Mucosa of gallbladder (tissue), 1 donor: ENCODE measurements at places on chromosomes 5 and 9.

- no peak for DNase-seq
Observed at GRCh38 chr9:107827884-107828283, 338.3 kb upstream of the KLF4 start.

DNA sequence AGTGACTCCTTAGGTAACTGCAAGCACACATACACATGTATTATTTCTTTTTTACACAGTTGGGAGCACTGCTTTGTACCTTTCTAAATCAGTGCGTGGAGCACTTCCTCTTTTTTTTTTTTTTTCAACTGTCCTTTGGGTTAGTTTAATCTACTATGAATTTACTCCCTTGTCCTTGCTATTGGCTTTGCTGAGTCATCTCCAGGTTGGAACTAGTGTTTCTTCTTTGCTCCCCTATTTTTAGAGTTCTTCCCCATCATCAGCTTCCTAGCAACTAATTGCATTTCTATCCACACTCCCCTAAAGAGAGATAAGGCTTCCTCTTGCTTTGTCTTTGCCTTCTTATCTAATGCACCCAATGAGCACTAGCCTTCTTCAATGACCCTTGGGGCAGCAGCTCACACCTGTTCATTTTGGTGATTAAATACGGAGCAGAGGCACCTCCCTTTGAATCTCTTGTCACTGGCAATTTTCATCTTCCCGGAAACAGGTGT lies 24.3 kb downstream of the S100Z start:
- no peak for DNase-seq

GRCh38 chr5:35212122-35212982 lies 17.9 kb downstream of the PRLR start:
- DNase-seq: no peak

- no peak for DNase-seq
Observed at GRCh38 chr5:137932800-137933199, 43.5 kb downstream of the PKD2L2 start.

DNA sequence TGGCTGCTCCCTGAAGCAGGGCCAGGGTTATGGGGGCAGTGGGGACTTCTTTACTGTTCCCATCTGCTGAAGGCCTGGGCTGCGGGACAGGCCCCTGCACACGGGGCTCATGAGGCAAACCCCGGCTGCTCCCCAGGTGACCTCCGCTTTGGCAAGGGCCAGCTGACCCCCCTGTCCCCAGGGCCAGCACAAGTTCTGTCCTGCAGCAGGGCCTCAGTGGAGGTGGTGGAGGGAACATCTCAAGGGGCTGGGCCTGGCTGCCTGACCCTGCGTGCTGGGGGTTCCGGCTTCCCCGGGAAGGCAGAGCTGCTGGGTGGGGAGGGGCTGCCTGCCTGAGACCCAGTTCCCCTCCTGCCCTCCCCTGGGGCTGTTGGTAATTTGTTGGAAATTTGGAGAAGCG lies 67.4 kb upstream of the RNU6ATAC start:
- no peak for DNase-seq

GRCh38 chr9:136059851-136060670 lies 35.0 kb downstream of the NACC2 start:
- no peak for DNase-seq

DNA sequence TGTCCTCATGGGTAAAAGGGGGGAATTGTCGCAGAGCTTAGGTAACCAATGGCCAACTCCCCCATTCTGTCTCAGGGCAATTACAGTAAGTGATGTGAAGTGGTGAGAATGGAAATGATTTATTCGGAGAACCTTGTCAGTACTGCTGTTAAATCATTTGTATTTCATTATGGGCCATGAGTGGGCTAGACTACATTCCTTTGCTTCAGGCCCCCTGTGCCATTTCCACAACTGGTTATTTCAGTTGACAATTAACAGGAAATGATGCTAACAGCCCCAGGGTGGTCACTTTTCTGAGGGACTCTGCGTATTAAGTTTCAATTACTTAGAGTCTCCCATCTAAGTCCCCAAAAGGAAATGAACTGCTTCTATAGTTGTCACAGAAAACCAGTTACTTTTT lies 653.7 kb downstream of the CCDC171 start:
- DNase-seq: no peak

GRCh38 chr5:92704590-92704989 lies 876.4 kb downstream of the NR2F1-AS1 start:
- DNase-seq: no peak

- DNase-seq: peak; percentile 65
Observed at GRCh38 chr5:138459311-138459933, 5.9 kb upstream of the EGR1 start.

- DNase-seq: no peak
Observed at GRCh38 chr9:134224567-134225093, 60.3 kb upstream of the RNU6ATAC start.

DNA sequence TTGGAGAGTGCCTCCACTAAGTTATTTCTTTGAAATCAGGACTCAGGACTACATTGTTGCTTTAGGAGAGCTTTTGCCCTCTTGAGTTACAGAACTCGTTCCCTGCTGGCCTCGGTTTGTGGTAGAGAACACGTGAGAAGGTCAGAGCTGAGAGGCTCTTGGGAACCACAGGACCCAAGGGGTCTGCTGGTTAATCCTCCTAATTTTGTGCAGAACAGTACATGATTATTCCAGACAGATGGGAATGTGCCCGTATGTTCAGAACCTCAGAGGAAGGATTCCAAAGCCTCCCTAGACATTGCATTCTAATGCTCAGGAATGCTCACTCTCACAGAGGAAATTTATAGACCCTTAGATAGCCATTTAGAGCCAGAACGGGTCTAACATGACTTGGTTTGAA lies 25.2 kb upstream of the BASP1 start:
- DNase-seq: no peak
